ENCODE measurements at places on chromosomes 7 and 10.

DNA sequence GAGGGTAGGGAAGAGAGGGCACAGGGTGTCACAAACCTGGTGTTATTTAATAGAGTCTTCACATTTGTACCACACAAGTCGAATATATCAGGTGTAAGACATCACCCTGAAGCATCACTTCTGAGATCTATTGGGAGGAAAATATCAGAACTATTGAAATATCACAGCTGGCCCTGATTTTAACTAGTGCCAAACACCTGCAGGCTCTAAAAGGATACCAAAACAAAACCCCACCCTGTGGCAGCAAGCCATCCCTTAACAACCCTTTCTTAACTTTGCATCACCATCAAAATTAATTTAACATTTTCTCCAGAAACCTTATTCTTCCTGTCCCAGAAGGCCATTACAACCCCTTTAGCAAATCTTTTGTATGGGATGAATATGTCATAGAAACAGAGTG lies 365.4 kb downstream of the SUGCT start:
- DNase-seq = no peak

DNA sequence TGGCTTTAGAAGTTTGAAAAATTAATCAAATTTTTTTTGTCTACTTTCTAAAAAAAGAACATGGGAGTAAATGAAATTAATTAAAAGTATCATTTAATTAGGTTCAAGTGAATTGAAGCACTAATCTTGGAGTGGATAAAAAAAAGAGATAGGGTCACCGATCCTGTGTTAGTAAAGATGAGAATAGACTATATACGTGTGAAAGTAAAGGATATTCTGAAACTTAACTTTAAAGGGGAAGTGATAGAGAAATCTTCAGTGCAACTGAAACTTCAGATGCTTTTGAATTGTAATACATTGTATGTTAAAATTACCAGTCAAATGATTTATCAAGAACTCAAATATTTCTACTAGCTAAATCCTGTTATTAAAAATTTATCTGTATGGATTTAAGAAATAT lies 4.8 kb downstream of the NHLRC2 start:
- DNase-seq = no peak

DNA sequence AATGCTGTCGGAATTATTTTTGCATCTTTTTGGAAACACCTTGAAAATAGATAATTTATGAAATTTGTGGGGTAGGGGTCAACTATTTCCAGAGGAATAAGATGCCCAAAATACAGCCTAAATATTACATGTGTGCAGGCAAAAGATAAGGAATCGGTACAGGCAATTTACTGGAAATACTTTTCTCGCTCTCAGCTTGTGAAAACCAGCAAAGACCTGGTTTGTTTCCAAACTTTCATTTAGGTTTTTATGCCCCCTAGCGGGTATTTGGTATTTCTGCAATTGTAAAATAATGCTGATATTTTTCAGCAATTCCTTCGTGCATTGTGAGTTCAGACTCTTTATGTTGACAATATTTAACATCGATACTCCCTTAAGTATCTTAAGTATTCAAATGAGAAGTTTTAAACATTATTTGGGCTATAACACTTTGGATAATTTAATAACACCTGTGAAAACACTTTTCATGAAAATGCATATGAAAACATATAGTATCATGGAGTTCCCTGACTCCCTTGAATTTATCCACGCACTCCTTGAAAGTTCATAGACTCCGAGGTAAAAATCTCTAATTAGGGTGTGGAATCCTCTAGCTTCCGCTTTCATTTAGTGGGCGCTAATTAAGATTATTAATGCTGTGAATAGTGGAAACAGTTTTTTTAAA lies 132.4 kb downstream of the TSPAN12 start:
- DNase-seq = no peak

DNA sequence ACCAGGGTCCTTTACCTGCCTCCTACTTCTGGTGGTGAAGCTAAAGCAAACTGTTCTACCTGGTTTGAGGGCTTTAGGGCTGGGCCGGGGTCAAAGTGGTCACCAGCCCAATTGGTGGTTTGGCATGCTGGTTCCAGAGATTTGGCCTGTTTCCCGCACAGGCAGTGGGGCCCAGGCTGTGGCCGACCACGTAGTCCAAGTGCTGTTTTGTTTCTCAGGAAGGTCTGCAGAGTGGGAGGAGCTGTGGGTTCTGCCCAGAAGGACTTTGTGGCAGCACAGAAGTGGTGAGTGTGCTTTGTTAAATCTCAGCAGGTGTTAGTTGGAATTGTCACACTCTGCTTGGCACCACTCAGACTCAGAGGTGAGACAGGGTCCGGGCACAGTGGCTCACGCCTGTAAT lies 85.8 kb downstream of the MKX start:
- no peak for DNase-seq

- no peak for DNase-seq
Observed at GRCh38 chr7:82810558-82811259, 352.0 kb downstream of the PCLO start.

GRCh38 chr7:105665684-105666083 lies 84.4 kb upstream of the EFCAB10 start:
- no peak for DNase-seq

DNA sequence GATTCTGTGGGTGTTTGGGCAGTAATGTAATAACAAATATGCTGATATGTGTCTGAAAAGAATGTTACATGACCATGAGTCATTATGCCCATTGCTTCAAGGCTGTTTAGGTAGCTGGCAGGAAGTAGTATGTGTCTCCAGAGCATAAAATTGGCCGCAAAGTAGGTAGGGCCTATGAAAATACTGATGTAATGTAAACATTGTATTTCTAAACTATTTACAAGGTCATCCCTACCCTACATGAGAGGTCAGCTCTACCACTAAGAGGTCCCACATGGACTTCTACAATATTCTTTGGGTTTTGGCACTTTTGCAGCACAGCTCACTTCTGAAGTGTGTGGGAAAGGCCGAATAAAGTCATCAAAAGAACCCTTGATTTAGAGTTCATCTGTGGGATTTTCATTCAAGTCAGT lies 301.9 kb downstream of the AHR start:
- no peak for DNase-seq

DNA sequence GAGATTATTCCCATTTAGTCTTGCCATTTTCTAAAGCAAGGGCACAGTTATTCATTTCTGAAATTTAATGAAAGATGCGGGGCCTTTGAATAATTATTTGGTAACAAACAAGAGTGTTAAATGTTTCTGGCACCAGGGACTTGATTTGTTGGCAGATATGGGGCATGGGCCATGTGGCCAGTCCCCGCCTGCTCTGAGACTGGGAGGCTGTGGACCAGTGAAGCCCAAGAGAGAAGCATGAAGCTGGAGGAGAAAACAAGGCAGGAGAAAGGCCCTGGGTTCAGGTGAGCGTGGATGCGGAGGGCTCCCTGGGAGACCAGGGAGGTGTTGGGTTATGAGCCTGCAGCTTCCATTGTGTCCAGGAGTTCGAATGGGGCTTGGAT lies 378.5 kb downstream of the TCERG1L start:
- DNase-seq = no peak

DNA sequence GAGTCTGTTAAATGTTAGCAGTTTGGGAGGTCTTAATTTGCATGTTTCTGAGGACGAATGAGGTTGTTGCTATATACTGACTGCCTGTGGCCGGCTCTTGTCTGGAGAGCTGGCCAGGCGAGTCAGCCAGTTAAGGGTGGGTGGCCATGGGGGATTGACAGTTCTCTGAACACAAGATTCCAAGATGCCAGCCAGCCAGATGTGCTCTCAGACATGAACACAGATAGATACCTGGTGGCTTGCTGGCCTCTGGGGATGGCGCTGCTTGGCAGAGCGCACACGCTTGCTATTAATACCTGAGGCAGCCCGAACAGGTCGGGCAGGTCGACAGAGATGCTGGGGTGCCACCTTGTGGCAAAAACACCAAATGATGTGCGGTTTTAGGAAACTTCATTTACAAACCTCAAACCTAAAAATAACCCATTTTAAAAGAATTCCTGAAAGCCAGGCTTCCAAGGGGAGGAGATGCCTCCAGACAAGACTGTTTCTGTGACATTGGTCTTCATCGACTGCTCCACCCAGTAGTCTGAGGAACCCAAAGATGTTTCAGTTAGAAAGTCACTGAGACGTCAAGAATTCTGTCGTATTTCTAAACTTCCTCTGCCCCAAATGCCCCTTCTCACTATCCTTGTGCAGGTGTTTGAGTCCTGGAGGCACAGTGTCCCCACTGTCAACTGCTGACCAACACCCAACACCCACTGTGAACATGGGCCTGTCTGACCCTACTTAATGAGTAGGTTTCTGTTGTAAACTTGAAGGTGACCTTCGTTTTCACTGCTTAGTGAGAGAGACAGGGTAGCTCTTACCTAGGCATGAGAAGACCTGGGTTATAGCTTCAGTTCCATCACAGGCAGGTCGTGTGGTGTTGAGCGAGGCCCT lies 123.4 kb downstream of the NT5C2 start:
- peak; percentile 39 for DNase-seq
